ENCODE measurements at places on chromosomes 5 and 9.

DNA sequence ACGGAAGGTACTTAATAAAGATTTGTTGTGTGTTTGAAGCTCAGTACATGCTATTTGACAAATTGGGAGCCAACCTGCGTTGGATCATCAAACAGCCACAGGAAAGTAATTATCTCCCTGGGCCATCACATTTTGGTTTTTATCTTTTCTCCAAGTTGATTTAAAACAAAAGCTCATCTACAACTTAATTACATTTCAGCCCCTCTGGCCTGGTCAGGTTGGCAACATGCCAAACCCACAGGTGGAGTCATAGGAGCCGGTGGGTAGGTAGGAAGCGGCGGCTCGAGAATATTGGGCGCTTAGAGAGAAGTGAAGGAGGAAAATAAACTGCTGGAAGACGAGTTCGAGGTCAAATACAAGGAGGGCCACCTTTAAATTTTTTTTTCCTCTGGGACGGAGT lies 64.9 kb upstream of the FANCC start:
- no peak for DNase-seq

DNA sequence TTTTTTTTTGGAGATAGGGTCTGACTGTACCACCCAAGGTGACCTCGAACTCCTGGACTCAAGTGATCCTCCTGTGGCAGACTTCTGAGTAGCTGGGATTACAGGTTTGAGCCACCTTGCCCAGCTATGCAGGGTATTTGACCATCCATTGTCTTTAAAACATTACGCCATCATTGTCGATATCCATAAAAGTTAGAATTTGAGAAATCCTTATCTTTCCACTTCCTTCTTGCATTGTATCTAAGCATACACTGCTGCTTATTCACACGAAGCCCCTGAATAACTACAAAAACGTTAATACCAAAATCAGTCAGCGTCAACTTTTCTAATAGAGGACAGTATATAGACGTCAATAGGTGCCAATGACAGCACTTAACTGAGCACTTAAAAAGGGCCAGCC lies 5.4 kb upstream of the OTULINL start:
- no peak for DNase-seq

- DNase-seq: no peak
These were observed 91.9 kb upstream of the OTULINL start for GRCh38 chr5:14489643-14490042.

GRCh38 chr9:117454711-117455110 lies 39.9 kb upstream of the ASTN2 start:
- no peak for DNase-seq

- DNase-seq: no peak
These were observed 88.8 kb upstream of the SAP30L start for GRCh38 chr5:154356958-154357357.

DNA sequence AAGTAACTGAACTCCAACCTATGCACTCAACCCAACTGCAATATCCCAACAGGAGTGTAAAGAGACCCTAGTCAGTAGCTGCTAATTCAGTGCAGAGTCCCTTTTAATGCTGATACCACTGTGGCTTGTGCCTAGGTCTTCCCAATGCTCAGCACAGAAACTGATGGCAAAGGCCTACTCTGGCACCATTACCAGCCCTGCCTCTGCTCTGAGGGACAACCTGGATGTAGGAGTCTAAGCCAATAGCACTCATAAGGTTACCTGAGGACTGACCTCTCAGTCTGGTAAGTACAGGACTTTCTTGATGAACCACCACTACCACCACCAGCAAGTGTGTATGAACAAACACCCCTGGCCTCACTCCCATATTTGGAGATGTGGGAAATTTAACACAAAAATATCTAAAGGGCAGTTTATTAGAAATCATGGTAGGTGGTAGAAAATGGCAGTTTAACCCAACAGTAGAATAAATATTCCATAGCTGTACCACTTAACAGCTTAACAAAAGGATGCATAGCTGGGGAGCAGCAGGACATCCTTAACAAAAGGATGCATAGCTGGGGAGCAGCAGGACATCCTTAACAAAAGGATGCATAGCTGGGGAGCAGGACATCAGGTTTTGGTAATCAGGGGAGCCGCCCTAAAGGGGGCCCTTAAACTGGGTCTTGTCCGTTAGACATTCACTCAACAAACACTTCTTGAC lies 11.0 kb upstream of the DNAJA1 start:
- DNase-seq: no peak

DNA sequence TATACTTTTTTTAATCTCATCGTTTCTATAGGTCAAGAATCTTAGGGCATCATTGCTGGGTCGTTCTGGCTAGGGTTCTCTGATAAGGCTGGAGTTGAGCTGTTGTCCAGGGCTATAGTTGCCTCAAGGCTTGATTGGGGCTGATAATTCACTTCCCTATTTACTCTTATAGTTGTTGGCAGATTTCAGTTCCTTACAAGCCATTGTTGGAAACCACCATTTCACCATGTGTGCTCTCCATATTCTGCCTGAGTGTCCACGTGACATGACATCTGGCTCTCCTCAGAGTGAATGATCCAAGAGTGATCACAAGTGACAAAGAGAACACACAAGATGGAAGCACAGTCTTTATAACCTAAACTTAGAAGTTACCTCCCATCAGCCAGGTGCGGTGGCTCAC lies 852.2 kb downstream of the EFNA5 start:
- no peak for DNase-seq

DNA sequence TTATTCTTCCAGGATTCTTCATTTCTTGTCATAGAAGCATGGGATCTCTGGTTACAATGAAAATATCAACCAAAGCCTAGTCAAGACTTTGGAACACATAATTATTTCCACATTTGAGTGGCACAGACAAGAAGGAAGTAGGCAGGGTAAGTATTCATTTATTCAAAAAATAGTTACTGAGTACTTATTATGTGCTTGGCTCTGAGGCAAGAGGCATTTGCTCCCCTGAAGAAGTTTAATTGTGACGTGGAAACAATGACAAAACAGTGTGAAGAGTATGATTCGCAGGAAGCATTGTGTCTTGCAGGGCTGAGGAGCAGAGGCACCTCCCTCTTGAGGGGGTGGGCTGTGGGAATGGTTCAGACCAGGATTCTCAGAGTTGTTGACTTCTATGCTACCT lies 45.0 kb upstream of the TNFSF15 start:
- DNase-seq: no peak

- DNase-seq: no peak
These were observed 19.8 kb downstream of the CORO2A start for GRCh38 chr9:98172604-98173003.

- no peak for DNase-seq
These were observed 64.5 kb downstream of the MCTP1 start for GRCh38 chr5:95220381-95220780.

GRCh38 chr5:40626801-40627200 lies 52.9 kb upstream of the PTGER4 start:
- no peak for DNase-seq

GRCh38 chr9:86531273-86531970 lies 177.2 kb upstream of the TUT7 start:
- no peak for DNase-seq

GRCh38 chr5:145920542-145921210 lies 15.7 kb upstream of the SH3RF2 start:
- no peak for DNase-seq

Data from NCI-H446 (cell line).